ENCODE measurements at places on chromosomes 7 and 10.
A peak's percentile ranks its signal among the peaks of the same experiment; 100 is the strongest.

GRCh38 chr10:114668375-114669080 lies 10.5 kb upstream of the ABLIM1 start:
- DNase-seq: no peak

- DNase-seq: no peak
Measured at GRCh38 chr7:50491209-50491608, 41.1 kb upstream of the FIGNL1 start.

DNA sequence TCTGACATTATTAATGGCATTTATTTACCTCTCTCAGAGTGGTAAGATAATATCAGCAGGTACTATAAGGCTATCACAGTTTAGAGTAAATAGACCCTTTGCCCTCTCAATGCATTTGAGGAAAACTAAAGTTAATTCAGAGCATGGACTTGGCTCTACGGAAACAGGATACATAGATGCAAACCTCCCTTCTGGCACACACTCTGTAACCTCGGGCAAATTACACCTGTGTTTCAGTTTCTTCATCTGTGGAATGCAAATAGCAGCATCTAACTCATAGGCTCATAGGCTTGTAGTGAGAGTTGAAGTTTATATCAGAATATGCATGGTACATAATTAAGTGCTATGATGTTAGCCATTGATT lies 5.6 kb downstream of the RAPGEF5 start:
- DNase-seq: no peak

DNA sequence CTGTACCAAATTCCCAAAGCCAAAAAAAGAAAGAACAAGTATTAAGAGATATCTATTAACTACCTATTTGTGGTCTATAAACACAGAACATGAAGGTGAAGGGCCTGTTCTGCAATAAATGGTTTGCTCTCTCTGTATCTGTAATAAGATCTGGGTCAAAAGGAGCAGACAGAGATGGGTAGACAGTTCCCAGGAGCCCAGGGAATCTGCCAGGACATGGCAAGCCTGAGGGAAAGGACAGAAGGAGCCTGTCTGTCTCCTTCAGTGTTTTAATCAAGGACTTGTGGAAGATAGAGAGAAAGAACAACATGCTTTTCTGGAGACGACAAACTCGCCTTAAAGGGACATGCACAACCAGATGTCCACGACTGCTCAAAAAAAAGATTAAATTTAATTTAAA lies 165.7 kb downstream of the ELMO1 start:
- DNase-seq: no peak

- no peak for DNase-seq
Measured at GRCh38 chr10:122140941-122141623, 130.0 kb upstream of the BTBD16 start.

DNA sequence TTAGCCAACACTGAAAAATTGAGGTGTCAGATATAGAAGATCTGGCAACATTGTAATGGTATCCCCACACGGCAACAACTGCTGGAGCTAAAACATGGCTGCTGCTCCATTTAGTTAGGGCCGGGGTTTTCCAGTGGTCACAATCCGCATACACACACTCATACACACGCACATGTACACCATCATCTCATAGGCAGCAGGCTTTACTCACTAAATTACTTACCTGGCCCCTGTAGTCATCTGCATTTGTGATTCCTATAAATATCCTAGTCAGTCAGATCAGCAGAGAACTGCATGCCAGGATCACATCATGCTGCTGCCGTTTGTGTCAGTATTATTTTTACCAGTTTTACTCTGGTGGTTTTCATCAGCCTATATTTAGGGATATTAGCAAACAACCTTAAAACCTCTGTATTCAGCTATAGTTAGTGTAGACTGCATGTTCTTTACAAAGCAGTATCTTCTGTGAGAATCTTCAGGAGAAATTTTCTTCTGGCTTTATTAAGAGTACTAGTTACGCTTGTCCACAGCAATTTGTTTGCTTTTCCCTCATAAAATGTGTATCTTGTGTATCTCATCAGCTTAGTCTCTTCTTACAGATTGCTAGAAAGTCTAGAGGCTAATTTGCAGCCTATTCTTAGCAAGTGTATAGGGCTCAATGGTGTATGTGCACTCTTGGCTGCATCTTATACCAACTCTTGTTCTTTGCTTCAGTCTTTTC lies 38.3 kb upstream of the PTPN12 start:
- DNase-seq: no peak

DNA sequence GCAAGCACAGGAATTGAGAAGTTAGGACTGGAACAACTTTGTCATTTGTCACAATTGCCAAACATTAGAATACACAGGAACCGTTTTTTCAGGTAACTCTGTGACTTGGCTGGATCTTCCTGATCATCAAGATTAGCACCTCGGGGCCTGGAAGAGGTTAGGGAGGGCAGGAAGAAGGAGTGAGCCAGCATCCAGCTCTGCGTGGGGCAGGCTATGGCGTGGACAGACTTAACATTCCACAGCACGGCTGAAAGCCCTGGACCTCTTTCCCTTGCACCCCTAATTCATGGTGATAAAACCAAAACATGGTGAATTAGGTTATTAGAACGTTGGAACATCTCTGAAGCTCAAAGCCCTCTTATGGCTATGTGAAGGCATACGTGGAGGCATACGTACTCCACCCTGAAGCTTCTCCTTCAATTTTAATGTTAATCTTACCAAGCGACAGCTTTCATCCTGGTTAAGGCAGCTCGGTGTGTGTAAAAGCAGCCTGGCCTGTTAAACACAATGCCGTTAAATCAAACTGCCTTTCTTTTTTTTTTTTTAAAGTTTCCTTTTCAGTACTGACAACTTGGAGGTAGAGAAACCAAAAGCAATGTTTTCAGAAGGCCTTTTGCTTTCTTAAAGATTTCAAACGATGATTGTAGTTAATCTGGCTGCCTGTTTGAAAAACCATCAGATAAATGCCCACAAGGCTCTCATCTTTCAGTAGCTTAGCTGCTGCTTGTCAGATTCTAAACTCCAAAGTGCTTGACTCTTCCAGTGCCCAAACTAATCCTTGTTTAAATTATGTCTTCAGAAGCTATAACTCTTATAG lies 4.5 kb downstream of the GRK5 start:
- no peak for DNase-seq

GRCh38 chr7:156060925-156061324 lies 248.7 kb upstream of the SHH start:
- DNase-seq: no peak

- no peak for DNase-seq
Measured at GRCh38 chr7:1349351-1349761, 109.9 kb downstream of the MICALL2 start.

- DNase-seq: no peak
Measured at GRCh38 chr7:150979713-150980390, 1.7 kb upstream of the KCNH2 start.

DNA sequence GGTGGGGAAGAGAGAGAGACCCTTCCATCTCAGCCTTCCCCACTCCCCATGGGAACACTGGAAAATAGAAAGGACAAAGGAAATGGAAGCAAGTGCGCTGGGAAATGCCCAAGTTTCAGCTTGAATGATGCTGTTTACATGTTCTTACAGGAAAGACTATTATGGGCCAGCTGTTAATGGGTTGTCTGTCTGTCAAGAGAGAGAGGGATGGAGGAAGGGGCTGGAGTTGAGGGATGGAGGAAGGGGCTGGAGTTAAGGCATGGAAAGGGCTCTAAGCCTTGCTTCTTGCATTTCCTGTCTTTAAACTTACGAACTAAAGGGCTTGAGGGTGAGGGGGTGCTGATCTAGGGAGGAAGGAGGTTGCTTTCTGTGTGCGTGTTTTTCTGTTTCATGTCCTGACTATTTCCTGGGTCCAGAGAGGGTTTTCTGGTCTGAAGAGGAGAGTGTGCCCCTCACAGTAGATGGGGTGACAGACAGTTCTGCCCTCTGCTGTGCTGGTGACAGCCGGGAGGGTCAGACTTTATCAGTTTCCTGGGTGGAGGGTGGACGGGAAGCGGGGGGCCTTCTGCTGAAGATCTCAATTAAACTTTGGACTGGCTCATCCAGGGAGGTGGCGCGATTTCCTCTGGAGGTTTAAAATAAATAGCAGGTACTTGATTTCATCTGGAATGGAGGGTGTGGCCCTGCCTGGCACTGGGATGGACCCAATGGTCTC lies 30.5 kb downstream of the GRK5 start:
- DNase-seq: no peak

DNA sequence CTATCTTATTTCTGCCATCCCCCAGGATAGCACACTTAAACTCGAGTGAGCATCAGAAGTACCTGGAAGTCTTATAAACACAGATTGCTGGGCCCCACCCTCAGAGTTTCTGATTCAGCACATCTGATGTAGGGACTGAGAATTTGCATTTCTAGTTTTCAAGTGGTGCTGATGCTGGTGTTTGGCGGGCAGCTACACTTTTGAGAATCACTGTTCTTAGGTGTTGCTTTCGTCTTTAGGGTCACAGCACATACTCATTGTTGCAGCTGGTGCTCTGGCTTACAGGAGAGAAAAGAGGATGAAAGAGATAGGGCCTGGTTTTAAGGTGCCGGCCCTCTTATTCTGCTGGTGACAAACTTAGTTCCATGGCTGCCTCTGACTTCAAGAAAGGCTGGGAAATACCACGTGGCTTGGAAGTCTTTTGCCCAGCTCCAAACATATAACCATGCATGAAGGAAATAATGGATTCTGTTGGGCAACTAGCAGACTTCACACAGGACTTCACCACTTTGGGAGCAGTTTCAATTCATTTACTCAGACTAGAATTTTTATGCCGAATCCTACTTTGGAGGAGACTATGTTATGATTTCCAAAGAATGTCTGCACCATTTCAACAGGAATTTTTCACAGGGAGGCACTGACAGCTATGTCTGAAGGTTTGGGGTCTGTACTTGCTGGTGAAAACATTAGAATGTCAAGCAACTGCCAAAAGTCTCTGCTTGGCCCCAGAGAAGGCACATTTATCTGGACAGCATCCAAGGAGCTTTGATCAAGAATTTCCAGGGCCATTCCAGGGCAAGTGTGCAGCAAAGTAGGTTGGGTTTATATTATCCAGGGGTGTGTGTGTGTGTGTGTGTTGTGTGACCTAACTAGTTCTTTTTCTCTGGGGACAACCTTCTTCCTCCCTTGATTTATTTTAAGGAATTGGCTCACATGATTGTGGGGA lies 6.9 kb upstream of the MINDY4 start:
- no peak for DNase-seq

- no peak for DNase-seq
Measured at GRCh38 chr10:123429706-123430221, 236.4 kb upstream of the GPR26 start.

DNA sequence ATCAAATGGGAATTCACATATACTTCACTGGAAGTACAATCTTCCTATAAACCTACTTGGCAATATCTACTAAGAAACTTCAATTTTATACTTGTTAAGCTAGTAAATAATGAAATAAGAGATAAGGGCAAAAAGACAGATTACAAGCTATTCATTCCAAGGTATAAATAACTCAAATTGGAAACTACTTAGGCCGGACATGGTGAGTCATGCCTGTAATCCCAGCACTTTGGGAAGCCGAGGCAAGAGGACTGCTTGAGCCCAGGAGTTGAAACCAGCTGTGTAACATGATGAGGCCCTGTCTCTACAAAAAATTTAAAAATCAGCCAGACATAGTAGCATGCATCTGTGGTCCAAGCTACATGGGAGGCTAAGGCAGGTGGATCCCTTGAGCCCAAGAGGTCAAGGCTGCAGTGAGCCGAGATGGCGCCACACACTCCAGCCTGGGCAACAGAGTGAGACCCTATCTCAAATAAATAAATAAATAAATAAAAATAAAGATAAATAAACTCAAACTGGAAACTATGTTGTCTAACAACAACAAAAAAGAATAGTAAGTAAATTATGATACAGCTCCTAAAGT lies 37.6 kb downstream of the ARHGAP21 start:
- no peak for DNase-seq

GRCh38 chr10:70500812-70501301 lies 22.3 kb downstream of the PALD1 start:
- DNase-seq: no peak

- DNase-seq: no peak
Measured at GRCh38 chr10:6757158-6757557, 177.1 kb upstream of the PRKCQ start.

- no peak for DNase-seq
Measured at GRCh38 chr10:6926971-6927370, 346.9 kb upstream of the PRKCQ start.

DNA sequence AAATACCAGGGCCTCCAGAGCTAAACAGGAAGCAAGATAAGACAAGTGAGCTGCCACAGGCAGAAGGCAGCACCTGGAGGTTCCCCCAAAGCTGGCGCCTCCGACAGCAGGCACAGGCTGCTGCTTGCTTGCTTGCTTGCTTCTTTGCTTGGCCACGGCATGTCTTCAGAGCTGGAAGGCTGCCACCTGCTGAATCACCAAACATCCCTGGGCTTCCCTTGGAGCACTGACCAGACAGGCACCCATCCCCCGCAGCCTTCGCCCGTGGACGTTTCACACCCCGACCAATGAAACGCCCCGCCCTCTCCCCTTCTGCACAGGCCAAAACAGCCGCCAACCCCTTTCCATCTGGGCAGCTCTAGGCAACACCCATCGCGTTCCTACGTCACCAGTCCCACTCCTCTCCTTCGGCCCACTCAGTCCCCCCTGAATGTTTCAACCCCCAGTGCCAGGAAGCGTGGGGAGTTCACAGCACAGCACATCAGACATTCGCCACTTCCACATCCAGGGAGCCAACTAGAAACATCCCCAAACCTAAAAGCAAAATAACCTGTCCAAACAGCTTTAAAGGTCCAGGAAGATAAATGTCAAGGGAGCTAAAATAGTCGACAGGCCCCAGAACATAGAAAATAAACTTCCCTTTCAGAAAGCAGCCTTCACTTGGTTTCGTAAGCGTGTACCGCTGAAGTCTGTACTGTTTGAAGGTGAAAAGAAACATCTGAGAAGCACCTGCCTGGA lies 1.6 kb downstream of the SGMS1 start:
- DNase-seq: peak; percentile 46

GRCh38 chr10:103661198-103661950 lies 167.9 kb downstream of the NEURL1 start:
- no peak for DNase-seq

- DNase-seq: no peak
Measured at GRCh38 chr7:21417647-21418046, 10.2 kb upstream of the SP4 start.

DNA sequence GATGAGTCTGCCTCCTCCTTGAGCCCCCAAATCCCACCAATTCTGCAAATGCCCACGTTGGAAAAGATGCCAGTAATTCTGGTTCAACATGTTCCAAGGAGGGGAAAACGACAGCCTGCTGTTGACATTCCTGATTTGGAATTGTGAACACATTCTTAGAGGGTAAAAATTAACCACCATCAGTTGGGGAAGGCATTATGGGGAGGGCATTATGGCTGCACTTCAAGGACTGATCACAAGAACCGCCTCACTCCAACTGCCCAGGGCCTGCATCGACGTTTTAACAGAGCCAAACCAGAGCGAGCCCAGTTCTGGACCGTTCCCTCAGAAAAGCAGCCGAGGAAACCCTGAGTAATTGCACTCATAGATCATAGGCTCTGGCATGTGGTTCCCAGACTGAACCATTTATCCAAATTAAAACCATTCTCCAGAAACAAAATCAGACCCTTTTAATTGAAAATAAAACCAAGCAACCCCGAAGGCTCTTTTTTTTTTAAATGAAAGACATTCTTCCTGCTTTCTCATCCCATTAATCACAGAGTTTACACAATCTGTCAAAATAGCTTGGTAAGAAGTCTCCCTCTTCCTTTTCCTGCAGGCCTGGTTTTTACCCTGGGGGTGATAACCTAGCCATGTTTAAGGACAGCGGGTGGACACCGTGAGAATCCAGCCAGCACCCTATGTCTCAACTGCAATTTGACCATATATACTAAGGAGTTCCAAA lies 8.0 kb downstream of the TNS3 start:
- no peak for DNase-seq

Data from stimulated activated CD4-positive, alpha-beta T cell treated with anti-CD3 and anti-CD28 coated beads, TNF-alpha, amount 100 ng/mL, for 24 hours (primary cell).